CD4-positive, alpha-beta T cell treated with Interferon gamma for 1 hour (primary cell): ENCODE measurements at places on chromosomes 16 and 17.

DNA sequence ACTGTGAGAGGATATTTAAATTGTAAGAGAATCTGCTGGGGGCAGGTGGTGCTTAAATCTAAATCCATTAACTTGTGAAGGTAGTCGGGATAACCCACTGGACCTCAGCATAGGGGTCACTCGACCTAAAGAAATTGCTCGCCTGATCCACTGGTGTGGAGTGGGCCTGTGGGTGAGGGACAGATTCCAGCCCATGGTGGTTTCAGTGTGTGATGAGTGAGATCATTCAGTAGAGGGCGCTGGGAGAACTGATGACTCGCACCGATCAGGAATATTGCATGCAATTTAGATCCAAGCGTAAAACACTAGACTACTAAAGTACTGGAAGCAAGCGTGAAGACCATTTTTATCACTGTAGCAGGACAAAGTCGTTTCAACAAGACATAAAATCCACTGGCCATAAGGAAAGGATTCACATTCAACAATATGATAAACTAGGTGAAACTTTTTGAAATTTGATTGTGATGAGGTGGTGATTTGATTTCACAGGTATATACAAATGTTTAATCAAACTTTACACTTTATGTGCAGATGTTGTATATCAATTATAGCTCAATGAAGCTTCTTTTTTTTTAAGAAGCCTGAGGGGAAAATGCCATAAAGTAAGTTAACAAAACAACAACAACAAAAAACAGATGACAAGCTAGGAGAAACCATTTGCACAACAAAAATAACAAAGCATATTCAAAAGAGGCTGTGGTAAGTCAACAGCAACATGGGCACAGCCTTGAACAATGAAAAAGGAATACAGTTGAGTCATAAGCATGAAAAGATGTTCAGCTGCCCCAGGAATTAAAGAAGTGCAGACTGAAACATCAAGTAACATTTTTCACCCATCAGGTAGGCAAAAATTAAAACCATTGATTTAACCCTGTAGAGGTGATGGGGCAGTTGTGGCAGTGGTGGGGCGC lies 7.5 kb upstream of the TMEM170A start:
- DNase-seq: peak; percentile 17

DNA sequence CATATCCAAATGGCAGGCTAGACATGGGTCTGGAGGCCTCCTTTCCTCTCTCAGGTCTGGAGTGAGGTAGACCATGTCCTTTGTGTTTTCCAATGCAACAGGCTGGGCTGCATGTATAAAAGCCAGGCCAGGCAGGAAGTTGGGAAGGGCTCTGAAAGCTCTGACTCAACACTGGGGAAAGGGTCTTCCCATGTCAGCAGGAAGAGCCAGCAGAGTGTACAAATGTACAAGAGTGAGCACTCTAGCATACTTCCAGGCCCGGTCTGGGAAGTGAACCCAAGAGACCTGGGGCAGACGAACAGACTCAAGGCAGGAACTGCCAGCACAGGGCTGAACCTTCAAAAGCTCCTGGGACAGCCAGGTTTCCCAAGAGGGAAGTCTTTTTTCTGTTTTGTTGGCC lies 7.0 kb downstream of the ATPAF2 start:
- no peak for DNase-seq

- DNase-seq: no peak
Measured at GRCh38 chr17:44183024-44183423, 3.7 kb upstream of the TMUB2 start.

- no peak for DNase-seq
Measured at GRCh38 chr17:17985153-17985552, 12.5 kb downstream of the DRC3 start.

GRCh38 chr17:79295307-79295706 lies 220.7 kb downstream of the ENGASE start:
- DNase-seq: no peak

GRCh38 chr17:45284176-45285140 lies 22.6 kb upstream of the SPATA32 start:
- DNase-seq: peak; percentile 30

DNA sequence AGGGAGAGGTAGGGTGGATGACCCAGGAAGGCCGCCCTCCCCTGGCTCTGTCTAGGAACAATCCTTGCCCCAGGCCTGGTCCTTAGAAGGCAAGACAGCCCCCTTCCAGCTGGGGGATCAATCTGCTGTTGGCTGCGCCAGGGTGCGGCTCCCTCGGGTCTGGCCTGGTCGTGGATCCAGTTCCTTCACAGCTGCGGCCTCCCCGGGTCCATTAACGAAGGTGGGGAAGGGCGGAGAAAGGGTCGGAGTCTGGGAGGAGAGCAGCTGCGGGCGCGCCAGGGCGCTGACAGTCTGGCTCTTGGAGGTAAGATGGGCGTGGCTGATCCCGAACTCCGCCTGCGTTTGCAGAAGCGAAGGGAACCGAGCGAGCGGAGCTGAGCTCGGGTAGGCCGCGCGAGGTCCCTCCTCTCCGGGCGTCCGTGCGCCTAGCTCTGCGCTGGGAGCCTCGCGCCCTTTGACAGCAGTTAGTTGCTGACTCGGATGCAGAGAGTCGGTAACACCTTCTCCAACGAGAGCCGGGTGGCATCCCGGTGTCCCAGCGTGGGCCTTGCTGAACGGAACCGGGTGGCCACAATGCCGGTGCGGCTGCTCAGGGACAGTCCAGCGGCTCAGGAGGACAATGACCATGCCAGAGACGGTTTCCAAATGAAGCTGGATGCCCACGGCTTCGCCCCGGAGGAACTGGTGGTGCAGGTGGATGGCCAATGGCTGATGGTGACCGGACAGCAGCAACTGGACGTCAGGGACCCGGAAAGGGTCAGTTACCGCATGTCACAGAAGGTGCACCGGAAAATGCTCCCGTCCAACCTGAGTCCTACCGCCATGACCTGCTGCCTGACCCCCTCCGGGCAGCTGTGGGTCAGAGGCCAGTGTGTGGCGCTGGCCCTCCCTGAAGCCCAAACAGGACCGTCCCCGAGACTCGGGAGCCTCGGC lies at the start of gene HSPB9:
HSPB9 (plus strand) TSS at position 434 of the 933 bp plus-strand sequence; CDS start at position 481, 47 bp downstream.
- DNase-seq: no peak

DNA sequence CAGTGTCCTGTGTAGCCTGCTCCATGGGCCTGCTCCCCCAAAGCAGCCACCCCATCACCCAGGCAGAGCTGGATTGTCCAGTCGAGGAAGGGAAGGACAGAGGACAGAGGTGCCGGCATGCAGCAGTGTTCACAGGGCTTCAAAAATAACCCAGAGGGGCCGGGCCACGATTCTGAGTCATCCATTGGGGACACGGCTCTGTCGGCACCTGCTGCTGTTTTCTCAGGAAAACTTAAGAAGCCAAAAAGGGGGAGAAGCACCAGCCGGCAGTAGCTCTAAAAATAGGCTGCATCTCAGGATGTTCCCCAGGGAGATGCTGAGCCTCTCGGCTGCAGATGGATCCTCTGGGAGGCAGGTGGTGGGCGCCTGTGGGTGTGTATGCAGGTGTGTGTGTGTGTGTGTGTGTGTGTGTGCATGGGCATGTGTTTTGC lies 1.6 kb downstream of the CA7 start:
- no peak for DNase-seq

DNA sequence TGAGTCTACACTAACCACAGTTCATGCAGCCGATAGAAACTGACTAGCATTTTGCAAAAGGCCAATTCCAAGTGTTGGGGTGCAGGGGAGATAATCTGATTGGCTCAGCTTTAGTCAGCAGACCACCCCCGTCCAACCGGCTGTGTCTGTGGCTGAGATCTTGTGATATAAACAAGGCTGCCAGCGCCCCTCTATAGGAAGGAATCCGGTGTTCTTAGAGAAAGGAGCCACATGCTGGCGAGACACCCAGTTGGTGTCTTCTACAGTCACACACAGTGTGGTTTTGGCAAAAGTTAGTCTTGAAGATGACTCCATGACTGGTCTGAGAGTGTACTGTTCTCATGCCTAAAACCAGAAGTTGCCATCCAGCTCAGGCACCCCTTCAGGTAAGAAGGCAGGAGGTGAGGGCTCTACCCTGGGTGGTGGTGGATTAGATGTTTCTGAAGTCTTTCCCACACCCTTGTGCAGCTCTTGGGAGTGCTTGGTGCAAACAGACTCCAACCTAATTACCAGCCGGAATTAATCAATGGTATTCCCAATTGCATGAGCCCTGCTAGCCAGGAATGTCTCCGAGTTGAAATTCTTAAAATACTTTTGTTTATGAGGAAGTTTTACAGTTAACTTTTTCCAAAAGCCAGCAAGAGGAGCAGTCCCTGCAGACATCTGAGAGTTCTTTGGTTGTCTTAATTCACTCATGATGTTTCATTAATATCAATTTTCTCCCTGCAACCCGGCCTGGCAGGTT lies 172.3 kb upstream of the IRX6 start:
- no peak for DNase-seq

- DNase-seq: no peak
Measured at GRCh38 chr16:3988011-3988410, 107.5 kb upstream of the CREBBP start.

DNA sequence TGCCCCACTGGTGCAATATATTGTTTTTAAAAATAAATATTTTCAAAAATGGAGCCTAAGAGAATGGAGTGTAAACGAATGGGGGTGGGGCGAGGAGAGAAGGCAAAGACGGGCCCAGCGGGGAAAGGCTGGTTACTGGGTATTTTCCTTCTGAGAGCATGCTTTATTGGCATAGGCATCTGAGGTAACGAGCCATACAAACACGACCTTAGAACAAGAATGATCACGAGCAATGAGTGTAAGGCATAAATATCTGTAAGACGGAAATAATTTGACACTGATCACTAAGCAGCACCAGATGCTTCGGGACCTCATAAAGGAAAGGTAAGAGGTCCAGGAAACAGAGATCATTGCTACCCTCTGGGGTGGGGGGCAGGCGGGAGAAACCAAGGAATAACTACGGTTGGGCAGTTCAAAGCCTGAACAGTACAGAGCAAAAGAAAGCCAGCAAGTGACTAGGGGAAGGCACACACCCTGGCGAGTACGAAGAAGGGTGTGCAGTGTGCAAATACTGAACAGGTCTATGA lies 959 bp downstream of the SSH2 start:
- DNase-seq: no peak

DNA sequence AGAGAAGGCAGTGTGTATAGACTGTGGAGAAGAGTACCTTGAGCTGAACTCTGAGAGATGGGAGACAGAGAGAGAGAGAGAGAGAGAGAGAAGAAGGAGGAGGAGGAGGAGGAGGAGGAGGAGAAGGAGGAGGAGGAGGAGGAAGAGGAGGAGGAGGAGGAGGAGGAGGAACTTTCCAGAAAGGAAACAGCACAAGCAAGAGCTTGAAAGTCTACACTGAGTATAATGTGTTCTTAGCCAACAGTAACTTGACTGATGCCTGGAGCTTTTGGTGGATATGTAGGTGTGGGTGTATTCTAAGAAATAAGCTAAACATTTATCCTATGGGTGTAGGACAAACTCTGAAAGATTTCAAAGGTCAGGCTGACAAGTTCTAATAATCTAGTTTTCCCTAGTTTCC lies 116.4 kb downstream of the SNX11 start:
- DNase-seq: no peak

DNA sequence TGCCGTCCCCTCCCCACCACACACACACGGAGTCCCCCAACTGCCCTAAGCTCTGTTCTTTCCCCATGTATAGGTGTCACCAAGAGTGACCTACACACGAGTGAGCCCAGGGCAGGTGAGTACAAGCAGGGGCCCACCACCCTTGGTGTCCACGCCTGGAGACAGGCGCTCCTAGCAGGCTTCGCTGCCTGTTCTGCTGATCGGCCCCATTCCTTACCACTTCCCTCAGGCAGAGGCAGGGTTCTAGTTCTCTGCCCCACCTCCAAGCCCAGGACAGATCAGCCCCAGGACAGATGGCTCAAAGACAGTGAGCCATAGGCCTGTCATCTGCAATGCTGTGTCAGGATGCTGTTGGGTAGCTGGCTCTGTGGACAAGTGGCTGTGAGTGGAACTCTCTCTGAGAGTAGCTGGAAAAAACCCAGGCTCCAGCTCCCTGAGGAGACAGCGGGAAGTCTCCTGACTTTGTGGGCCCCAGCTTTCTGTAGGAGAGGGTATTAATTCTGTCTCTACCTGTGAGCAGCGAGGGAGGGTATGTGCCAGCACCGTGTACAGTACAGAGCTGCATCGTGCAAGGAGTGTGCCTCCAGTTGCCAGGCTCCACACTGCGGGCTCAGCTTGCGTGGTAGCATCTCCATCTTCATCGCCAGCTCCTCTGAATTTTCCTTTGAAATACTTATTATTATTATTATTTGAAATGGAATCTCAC lies 897 bp downstream of the TP53I13 start:
- DNase-seq: no peak

- no peak for DNase-seq
Measured at GRCh38 chr17:50498021-50498874, 10.0 kb upstream of the MYCBPAP start.

DNA sequence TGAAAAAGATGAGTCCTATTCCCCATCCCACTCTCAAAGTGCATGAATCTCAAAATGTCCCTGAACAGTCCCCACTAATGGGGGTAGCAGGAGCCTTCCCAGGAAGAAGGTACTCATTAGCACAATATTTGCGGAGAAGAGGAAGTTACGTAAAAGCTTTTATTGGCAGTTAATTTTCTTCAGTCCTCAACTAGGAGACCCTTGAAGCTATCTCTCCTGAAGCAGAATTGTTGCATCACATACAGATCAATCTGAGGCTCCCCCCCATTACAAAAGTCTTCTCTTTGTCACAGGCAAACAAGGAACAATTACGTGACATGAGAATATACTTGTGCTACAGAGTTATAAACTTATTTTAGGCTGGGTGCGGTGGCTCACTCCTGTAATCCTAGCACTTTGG lies 14.2 kb downstream of the SLFN12L start:
- DNase-seq: no peak

DNA sequence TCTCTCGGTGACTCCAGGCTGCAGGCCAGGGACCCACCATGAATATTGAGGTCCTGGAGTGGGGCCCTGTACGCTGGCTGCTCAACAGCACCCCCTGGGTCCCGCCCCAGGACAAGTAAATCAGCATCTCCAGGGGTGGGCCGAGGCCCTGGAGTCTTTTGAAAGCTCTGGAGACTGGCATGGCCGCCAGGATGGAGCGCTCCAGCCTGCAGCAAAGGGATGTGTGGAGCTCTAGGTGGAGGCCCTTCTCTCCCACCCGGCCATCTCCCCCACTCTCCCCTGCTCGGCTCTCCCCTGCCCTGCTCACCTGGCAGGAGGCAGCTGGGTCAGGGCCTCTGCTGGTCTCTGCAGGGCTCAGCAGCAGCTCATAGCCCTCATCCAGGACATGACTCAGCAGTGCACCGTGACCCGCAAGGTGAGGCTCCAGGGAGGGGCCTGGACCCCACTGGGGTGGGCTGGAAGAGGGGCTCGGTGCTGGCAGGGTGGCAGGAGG lies 16.6 kb downstream of the SGSH start:
- no peak for DNase-seq

DNA sequence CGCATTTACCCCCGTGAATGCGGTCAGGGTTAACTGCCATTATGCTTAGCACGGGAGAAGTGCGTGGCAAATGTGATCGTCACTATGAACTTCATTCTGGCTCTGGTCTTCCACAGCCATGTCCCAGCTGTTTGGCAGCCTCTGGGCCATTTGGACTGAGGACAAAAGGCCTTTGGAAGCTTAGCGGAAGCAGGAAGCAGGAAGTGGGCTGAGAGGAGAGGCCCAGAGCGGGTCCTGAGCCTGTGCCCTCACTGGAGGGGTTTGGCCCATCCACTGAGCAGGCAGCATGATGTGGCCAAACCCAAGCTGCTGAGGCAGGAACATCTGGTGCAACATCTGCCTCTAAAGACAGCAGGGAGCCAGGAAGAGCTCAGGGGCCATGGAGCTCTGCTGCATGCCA lies 345.9 kb downstream of the C16orf95 start:
- DNase-seq: no peak
